ENCODE measurements at places on chromosomes 7 and 10.

- DNase-seq: no peak
Observed at GRCh38 chr10:9102026-9102425, 1047.5 kb downstream of the GATA3 start.

- DNase-seq: no peak
Observed at GRCh38 chr7:133851411-133851810, 275.7 kb upstream of the LRGUK start.

DNA sequence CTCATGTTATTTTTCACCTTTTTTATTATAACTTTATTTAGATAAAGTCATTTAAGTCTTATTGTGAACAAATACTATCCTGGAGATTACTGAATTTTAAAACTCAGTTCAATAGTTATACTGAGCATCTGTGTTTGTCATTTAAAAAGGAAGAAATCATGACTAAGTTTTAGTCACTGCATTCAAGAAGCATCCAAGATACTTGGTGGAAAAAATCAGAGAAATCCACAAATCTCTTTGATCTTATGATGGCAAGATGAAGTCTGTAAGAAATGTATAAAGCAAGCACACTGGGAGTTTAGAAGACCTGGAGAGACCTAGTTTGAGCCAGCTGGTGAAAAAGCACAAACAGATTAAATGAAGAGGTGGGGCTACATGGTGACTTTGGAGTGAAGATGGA is 529.8 kb upstream of the IGFBP3 start:
- no peak for DNase-seq

GRCh38 chr7:111363099-111363498 is 199.2 kb downstream of the IMMP2L start:
- DNase-seq: no peak

DNA sequence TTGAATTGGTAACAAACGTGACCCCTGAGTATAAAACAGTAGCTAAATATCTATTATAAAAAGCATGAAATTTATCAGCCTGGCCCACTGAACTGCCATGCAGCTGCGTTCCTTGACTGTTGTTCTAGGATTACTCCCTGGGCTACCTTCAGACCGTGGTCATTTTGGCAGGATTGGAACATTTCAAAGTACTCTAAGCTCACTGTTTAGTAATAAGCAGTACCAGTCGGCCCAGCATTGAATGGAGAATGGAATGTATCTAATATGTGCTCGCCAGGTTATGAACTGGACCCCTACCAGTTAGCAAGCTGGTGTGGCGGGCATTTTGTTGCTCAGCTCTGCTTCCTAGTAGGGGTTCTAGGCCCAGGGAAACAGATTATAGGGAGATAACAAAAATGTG is 112.2 kb downstream of the SEMA3C start:
- no peak for DNase-seq

DNA sequence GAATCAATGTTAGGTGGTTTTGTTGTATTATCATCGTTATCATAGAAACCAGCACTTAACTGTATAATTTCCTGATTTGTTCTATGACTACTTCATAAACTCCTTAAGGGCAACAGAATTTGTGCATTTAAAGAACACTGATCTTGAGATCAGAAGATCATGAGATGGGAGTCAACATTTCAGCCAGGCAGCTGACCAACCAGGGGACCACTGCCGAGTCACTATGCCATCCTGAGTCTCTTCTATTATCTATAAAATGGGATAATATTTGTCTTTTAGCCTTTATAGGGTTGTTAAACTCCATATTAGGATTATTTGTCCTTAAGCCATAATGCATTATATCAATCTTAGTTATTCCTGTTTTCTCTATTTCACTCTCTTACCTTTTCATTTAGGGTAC is 261.7 kb downstream of the GPAM start:
- no peak for DNase-seq

- no peak for DNase-seq
Observed at GRCh38 chr10:58307676-58308075, 27.1 kb upstream of the UBE2D1 start.

DNA sequence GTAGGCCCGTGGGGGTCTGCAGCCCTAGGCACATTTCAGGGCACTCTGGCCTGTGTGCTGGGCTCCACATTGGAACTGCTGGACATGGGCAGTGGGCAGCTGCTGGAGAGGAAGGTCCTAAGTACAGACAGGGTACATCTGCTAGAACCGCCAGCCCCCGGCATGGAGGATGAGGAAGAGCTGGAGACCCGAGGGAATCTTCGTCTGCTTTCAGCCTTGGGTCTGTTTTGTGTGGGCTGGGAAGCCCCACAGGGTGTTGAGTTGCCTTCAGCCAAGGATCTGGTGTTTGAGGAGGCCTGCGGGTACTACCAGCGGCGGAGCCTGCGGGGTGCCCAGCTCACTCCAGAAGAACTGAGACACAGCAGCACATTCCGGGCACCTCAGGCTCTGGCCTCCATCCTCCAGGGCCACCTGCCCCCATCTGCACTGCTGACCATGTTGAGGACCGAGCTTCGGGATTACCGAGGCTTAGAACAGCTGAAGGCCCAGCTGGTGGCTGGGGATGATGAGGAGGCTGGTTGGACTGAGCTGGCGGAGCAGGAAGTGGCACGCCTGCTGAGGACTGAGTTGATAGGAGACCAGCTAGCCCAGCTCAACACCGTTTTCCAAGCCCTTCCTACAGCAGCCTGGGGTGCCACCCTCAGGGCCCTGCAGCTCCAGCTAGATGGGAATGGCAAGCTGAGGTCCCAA is 1.4 kb downstream of the HPS6 start:
- DNase-seq: no peak

GRCh38 chr7:2199528-2199927 is 33.2 kb downstream of the MAD1L1 start:
- DNase-seq: no peak

GRCh38 chr7:2680792-2681490 is 7.1 kb upstream of the AMZ1 start:
- peak; percentile 89 for DNase-seq

- peak; percentile 37 for DNase-seq
Observed at GRCh38 chr7:6637544-6638229, 569 bp downstream of the ZNF316 start.

GRCh38 chr10:115879372-115880089 is 393.5 kb downstream of the GFRA1 start:
- DNase-seq: no peak

DNA sequence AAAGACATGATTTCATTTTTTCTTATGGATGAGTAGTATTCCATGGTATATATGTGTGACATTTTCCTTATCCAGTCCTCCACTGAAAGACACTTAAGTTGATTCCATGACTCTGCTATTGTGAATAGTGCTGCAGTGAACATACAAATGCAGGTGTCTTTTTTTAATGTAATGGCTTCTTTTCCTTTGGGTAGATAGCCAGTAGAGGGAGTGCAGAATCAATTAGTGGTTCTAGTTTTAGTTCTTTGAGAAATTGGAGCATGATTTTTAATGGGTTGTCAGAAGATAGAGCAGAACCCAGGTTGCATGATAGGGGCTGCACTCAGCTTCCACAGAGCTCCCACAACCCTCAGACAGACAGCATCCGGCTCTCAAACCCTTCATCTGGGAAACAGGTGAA is 152.9 kb upstream of the PLXDC2 start:
- no peak for DNase-seq

DNA sequence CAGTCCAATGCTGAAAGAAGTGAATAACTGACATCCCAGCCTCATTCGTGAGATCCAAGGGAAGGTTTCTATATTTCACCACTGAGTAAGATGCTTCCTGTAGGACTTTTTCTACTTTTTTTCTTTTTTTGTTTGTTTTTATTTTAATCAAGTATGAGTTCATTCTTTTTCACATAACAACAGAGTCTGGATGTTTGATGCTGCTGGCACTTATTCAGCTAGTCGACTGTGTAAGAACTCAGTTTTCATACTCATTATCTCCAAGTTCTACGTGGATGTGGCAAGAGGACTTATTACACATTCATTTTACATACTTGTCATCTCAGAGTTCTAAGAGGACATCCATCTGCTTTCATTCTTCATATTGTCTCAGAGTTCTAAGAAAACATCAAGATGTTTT is 86.9 kb downstream of the CPXM2 start:
- no peak for DNase-seq

Measured in HT-29 (cell line).